Umbilical cord (tissue), 2 donors: ENCODE measurements at places on chromosomes 3 and 15. TPM values are rescaled to one million over a fixed set of nuclear protein-coding genes. Genes with fewer than 3 reads are reported as not detected.

The THRB gene
- 8.4 TPM for total RNA-seq

The SPATA12 gene
- 1.9 TPM for total RNA-seq

The CSPG5 gene
- 18.1 TPM for total RNA-seq

The BFSP2 gene
- 3.4 TPM for total RNA-seq

The COL6A5 gene
- 3.6 TPM for total RNA-seq

The FAM174B gene
- total RNA-seq, result 4.8 TPM

The TMC3 gene
- total RNA-seq, result 0.48 TPM

The ZNF639 gene
- total RNA-seq, result 30.1 TPM

The ALDH1A3 gene
- total RNA-seq, result 2.2 TPM

The GOLGA6L9 gene
- 0.96 TPM for total RNA-seq

The ROBO1 gene
- total RNA-seq, result 27.9 TPM

The NUP210 gene
- total RNA-seq, result 1.9 TPM
